ENCODE measurements at places on chromosomes 16 and 17.

DNA sequence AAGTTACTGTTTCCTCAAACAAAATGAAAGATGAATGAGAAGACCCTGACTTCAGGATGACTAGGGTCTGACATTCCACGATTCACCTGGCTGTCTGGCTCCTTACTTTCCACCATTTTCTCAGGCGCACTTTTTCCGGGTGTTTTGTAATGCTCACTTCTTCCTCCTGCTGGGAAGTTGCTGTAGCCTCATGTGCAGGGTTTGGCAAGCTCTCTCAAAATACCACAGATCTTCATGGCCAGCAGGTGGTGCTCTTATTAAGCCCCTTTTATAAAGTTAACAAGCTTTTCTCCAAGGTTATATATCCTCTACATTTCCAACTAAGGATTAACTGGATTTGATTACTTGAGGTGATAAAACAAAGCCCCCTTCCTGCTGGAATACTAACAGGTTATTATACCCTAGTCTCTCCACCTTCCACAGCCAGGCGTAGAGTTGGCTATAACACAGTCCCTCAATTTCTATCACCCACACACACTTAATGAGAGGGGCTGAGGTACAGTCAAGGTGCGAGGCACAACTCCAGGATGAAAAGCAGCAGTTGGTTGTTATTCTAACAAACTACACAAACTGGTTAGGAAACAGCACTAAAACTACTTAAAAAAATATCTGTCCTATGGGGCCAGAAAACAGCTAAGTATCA lies 45.4 kb downstream of the STH start:
- DNase-seq = peak; percentile 14

GRCh38 chr16:88691129-88691813 lies 5.0 kb upstream of the SNAI3 start:
- DNase-seq = no peak

DNA sequence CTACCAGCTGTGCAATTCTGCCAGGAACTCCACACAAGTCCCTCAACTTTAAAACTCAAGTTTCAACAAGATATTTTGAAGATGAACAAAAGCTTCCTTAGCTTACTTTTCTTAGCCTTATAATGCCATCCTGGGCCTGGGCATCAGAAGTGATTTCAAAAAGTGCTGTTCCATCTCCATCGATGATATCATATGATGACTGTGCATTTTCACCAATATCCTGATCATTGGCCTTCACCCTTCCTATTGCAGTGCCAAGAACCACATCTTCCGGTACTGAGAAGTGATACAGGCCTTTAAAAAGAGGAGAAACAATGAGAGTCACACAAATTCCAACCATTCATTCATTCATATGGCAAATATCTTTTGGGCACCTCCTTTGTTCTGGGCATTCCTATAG lies 215.4 kb downstream of the CDH8 start:
- no peak for DNase-seq

GRCh38 chr17:14826358-14826757 lies 438.8 kb downstream of the PMP22 start:
- no peak for DNase-seq

DNA sequence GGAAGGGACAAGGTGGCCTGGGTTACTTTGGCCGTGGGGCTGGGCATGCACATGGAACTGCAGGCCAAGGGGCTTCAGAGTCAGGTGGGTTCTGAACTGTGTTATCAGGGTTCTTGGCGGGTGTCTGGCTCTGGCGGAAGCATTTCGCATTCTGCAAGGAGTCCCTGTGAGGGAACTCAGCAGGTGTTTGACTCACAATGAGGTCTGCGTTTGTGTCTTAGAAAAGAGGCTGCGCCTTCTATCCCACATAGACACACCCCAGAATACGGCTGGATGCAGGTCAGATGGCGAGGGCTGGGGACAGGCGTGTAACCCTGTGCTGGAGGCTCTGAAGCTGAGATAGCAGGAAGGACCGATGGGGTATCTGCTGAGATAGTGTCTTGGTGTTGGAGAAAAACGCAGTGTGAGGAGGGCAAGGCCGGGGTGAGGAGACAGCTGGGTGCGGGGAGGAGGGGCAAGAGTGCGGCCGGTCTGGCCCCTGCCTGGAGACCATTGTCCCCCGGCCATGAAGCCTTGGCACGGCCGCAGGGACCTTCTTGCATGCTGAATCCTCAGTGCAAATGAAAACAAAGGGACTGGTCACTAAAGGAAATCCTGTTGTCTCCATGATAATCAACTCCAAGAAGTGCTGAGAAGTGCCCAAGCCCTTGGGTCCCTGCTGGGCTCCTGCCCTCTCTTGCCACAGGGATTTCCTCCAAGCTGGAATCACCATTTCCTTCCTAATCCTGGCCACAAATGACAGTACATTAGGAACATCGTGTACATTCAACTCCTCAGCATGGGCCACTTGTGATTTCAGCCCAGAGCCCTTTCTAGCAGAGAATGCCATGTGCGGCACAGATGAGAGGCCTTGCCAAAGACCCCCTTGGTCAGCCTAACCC lies 22.8 kb upstream of the MTSS2 start:
- no peak for DNase-seq

DNA sequence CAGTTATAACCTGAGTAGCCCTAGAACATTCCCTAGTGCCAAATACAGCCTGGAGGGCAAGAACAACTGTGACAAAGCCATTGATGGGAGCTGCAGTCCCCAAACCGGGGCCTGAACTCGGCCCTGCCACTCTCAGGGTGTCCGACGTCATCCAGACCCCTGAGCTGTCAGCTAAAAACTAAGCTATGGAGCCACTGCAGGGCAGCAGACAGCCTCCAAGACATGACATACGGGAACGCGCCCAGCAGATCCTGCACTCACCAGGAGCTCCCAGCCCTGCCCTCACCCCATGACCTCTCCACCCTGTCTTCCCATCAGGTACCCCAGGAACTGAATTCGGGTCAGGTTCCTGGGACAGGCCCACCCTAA lies 28.4 kb downstream of the KDM8 start:
- no peak for DNase-seq

GRCh38 chr16:3158510-3159314 lies 23.9 kb downstream of the ZNF213 start:
- DNase-seq = peak; percentile 90

- no peak for DNase-seq
These were observed 1.3 kb downstream of the KCTD2 start for GRCh38 chr17:75048249-75048878.

Data from stimulated activated CD8-positive, alpha-beta memory T cell treated with anti-CD3 and anti-CD28 coated beads, Interleukin-7, amount 100 ng/mL, for 1 hour (primary cell).